Naive thymus-derived CD4-positive, alpha-beta T cell (primary cell): ENCODE measurements at places on chromosomes 12 and 14.

DNA sequence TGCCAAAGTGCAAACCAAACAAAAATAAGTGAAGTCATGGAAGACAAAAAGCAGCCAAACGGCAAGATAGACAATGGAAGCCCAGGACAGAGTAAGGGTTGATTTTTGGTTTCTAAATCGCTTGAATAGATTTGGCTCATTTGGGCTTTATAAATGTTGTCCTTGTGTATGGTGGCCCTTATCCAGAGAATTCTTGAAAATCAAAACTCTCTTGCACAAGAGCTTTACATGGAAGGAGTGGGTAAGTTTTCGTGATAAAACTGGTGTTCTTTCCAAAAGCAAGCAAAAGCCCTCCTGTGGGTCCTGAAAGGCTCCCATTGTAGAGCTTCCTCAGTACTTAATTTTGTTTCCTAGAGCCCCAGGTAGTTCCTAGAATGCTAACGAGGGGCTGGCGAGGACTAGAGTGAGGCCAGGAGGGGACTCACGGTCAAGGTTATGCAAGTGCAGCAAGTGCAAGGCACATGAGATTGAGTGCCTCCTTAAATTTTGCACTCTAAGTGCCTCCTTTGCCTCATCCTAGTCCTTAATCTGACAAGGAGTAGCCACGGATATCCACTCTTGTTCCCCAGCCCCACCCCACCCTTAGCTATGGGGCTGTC lies 4.1 kb downstream of the SIX6 start:
- DNase-seq: no peak

DNA sequence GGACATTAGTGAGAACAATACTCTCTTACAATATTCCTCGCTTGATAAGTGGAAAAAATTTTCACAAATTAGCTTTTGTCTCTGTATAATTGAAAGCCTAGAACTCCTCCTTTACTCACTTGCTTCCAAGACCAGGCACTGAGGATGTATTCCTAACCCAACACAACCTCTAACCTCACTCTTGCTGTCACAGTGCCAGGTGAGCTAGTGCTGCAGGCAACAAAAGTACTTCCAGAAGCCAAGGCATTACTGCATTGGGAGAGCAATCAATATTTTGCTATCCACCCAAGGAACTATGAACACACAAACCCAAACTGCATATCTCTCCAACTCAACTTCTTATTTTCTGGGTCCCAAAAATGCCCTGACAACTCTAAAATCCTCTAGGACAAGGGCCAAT lies 1081.0 kb downstream of the VRK1 start:
- no peak for DNase-seq

- DNase-seq: peak; percentile 29
These were observed 9.0 kb downstream of the CCDC85C start for GRCh38 chr14:99595034-99595433.

DNA sequence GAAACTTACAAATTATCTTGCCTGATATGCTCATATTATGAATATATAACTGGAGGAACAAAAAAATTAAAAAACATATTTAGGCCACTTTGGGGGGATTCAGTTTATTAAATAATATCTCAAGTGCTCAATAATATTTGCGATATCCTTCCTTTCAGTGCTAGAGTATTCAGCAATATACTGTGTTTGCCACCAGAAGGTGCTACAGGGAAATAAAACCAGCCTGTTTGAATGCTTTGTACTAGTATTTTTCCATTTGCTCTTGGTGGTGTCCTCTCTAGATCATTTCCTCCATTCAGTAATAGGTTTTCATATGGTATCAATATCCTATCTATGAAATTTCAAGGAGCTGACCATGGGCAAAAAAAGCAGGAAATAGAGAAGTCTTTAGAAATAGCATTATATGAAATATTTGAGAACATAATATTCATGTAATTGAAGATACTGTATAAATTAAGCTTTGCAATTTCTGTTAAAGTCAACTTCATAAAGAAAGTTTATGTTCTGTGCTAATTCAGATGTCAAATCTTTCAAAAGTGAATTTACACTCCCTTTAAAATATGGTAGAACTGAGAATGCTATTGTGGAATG lies 106.2 kb upstream of the NAV3 start:
- DNase-seq: no peak

- DNase-seq: no peak
These were observed 785.1 kb downstream of the DIO2 start for GRCh38 chr14:79426103-79426755.

GRCh38 chr14:72706485-72706884 lies 187.4 kb downstream of the DPF3 start:
- no peak for DNase-seq

GRCh38 chr14:100677554-100678468 lies 48.9 kb upstream of the DLK1 start:
- no peak for DNase-seq

- no peak for DNase-seq
These were observed 116.0 kb upstream of the PTPRR start for GRCh38 chr12:71036526-71036925.

DNA sequence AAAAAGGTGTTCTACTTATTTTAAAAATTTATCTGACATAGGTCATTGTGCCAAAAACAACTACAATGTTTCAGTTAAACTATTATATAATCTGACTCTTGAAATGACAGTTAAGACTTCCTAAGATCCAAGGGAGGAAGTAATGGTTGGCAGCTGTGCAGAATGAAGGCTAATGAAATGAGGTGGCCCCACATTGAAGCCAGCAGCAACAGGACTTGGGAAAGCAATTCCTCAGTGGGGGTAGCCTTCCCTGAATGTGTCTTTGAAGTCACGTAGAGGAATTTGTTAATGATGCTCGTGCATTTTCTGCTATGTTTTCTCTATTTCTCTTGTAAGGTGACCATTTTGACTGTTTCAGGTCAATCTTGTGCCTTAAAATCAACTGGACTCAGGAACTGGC lies 162.4 kb upstream of the DAAM1 start:
- no peak for DNase-seq

DNA sequence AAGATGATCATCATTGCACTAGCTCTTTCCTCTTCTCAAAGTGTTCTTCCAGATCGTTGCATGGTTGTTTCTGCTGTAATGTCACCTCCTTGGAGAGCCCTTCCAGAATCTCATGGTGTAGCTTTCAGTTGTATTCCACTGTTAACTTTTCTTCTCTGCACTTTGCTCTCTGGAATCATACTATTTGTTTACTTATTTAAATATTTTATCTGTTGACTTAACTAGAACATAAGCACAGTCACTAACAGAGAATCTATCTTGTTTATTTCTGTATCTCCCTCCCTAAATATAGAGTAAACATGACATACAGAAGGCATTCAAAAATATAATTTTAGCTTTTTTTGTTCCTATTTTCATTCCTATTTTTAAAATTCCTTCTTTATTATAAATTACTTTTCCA lies 11.8 kb downstream of the LIN7A start:
- DNase-seq: no peak

DNA sequence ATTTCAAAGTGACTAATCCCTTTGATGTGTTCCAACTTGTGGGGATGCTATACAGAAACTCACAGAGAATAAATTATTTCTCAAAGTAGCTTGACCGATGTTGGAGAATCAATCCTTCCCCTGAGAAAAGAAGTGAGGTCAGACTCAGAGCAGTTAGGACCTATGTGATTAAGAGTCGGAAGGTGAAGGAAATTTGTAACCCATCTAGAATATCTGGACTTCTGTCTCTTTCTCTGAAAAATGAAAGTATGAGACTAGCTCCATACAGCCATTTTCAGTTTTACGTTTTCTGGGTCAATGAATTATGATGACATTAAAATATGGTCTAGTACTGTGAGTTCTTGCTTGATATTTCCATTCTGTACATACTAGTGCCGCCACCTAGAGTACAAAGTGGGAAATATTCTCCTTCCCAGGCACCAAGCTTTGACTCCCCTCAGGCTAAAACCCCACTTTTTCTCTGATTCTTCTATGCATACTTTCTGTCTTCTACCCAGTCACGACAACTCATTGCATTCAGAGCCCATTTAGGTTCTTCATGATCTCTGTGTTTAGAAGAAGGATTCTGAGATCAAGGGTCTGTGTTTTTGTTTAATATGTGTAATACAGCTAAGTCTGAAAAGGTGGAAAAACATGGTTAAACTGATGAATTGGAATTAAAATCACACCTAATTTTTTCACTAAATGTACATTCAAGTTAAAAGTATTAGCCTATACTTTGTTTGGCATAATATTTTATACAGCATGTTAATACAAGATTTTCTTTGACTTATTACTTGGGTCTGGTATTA lies 6.9 kb upstream of the NTS start:
- peak; percentile 10 for DNase-seq

- DNase-seq: no peak
These were observed 435 bp downstream of the FOXM1 start for GRCh38 chr12:2876431-2877046.

- no peak for DNase-seq
These were observed 4.3 kb downstream of the DDIT3 start for GRCh38 chr12:57515934-57516541.

DNA sequence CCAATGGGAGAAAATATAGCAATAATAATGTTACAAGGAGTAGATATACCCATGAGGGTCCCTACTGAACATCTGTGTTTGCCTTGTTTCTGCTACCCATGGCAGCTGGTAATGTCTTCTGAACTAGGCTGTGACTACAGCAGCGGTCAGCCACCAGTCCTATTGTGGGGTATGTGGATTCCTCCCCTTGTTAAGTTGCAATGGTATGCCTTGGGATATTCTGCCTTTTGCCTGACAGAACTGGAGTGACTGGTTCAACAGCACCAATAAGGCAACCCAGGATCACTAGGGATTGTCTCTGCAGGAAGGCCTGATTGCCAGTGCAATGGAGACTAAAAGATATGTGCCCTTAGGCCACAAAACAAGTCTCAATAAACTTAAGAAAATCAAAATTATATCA lies 9.7 kb upstream of the ATL1 start:
- no peak for DNase-seq

- DNase-seq: no peak
These were observed 11.2 kb upstream of the TCP11L2 start for GRCh38 chr12:106291342-106291741.

- no peak for DNase-seq
These were observed 83.0 kb downstream of the TTC7B start for GRCh38 chr14:90733139-90733808.

DNA sequence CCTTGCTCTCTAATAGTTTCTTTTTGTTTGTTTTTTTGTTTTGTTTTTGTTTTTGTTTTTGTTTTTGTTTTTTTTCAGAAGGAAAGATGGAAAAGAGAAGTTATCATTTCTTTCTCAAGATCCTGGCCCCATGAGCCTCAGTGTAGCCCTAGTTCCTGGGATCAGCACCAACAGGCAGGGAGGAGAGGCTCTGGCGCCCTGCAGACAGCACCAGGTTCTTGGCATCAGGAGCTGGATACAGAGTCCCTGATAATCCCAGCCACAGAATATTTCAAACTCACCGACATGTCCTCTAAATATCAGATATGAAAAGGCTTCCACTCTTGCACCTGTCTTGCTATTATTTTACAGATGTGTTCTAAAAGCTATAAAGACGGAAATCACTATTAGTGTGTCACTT lies 52.7 kb downstream of the FOXN3 start:
- no peak for DNase-seq

- DNase-seq: no peak
These were observed 160.9 kb downstream of the SPTSSA start for GRCh38 chr14:34300882-34301734.
